Right lobe of liver (tissue), 6 donors: ENCODE measurements at places on chromosomes 2 and 18. TPM values are rescaled to one million over a fixed set of nuclear protein-coding genes. Genes with fewer than 3 reads are reported as not detected.

DNA sequence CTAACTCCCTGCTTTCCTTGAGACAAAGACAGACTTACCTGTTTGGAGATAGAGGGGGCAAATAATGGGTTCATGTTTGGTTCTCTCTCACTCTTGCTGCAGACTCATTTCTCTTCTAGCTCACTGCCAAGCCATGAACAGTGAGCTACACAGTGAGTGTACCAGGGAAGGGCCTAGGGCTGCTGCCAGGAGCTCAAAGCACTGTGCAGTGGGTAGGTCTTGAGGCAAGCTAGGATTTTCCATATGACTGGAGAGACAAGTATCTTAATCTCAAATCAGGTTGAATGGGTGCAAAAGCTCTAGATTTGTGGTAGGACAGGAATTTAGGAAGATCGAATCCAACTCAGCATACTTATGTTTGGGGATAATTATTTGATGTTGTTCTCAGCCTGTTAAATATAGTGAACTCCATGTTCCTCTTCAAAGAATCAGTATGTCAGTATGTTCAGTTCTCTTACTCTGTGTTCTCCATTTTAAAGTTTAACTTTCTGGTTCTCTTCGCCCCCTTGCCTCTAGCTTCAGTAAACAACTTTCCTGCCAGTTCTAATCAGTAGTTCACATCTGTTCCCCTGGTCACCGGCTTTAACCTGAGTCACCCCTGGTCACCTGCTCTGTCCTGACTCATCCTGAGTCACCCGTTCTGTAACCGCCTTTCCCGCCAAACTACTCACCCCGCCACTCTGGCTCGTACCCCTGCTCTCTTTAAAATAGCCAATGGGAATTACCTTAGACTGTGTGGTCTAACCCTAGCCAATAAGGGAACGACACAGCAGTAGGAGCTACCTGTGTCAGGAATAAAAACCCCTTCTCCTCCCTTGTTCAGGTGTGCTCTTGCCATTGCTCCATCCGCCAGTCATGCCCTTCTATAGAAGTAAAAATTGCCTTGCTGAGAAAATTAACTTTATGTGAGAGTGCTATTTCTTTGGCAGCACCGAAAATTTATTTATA is 21.9 kb downstream of the SLC25A52 start:
- peak; percentile 89 for DNase-seq

DNA sequence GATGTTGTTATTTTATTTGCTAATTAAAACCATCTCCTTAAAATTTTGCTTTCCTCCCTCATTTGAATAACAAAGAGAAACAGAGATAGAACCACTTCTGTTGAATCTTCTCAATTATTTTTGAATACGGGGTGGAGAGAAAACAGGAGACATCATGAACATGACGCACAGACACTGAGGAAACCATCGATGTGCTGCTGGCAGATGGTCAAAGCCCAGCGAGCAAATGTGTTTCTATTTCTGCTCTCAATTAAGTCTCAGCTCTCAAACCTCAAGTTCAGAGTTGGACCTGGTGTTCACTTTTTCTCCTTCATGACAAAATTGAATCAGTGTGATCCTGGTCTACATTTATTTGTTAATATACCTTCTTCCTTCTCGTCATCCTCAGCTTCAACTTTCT is 36.1 kb upstream of the TWIST2 start:
- DNase-seq = no peak

Gene PCARE
- total RNA-seq = not detected

- DNase-seq = no peak
Observed at GRCh38 chr18:58882044-58882443, 17.4 kb downstream of the ZNF532 start.

DNA sequence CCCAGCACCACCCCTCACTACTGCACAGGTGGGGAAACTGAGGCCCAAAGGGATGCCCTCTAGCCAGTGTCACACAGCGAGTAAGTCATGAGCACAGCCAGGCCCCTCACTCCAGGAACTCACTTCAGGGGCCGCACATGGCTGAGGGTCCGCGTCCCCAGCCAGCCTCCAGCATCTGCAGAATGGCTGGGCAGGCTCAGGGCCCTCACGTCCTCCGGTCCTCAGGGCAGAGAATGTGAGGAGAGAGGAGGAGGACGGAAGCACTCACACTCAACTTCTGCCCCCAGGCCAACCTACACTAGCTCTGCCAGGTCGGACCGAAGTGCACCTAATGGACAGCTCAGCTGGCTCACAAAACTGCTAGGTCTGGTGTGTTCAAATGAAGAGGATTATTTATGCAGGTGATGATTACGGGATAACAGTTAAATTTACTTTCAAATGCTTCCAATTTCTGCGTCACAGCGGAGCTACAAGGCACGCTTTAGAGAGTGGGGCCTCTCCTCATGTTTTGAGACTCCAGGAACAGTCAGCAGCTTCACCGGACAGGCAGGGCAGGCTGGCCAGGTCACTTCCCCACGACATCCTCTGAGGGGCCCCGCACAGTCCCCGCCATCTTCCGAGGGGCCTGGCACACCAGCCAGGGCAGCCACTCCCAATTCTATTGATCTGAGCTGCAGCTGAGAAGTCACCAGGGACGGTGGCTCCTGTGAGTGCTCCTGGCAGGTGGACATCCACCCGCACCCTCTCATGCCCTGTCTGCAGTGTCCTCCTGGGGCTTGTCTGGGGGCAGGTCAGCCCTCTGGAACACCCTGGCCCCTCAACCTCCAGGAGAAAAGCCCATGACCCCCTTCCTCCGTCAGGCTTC is 26.5 kb downstream of the KIF1A start:
- peak; percentile 64 for DNase-seq
